Stimulated activated CD4-positive, alpha-beta T cell treated with anti-CD3 and anti-CD28 coated beads, Interleukin-4, amount 100 ng/mL, for 48 hours (primary cell): ENCODE measurements at places on chromosomes 13 and 19.

DNA sequence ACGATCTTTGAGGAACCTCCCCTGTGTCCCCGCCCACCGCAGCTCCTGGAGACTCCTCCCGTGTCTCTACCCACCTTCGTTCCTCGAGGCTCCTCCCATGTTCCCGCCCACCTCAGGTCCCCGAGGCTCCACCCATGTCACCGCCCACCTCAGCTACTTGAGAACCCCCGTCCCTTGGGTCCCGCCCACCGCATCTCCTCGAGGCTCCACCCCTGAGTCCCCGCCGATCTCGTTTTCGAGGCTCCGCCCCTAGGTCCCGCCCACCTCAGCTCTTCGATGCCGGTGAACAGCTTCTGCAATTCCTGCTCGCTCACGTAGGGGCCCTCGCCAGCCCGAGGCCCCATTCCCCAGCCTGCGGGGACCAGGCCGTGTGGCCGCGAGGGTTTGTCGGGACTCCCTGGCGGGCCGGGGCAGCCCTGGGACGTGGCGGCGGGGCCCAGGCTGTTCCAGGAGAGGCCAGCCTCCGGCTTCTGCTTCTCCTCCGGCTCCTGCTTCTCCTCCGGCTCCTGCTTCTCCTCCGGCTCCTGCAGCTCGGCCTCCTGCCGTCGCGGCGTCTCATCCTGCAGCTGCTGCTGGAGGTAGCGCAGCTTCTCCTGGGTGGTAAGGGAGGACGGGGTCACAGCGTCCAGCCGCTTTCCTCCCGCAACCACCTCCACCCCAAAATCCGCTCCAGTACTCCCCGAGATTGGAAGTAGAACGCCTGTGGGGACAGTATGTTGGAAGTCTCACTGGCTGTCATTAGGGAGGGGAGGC, 16.7 kb downstream of the TSKS start:
- peak; percentile 47 for DNase-seq

GRCh38 chr19:491146-491741, 5.0 kb upstream of the MADCAM1 start:
- DNase-seq, result no peak

- DNase-seq, result no peak
Observed at GRCh38 chr13:60220072-60220471, 56.3 kb upstream of the DIAPH3 start.

DNA sequence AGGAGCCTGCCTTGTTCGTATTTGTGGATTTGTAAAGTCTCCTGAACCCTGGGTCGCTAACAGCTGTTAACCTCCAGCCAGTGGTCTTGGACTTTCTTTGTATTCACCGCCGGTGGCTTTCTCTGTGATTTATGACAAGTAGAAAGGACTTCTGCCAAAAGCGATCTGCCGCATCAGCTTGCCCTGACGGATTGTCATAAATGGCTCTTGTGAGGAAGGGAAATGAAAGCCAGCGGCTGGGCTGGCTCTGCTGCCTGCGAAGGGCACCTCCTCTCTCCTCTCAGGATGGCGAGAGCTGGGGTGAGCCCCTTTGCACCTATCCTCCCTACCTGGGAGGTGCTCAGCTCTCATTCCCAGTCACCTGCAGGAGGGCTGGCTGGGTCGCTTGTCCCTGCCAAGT, 25.6 kb downstream of the DHRS12 start:
- no peak for DNase-seq

- no peak for DNase-seq
Observed at GRCh38 chr13:99916366-99917103, 55.0 kb downstream of the ZIC5 start.

GRCh38 chr13:33394294-33394932, 108.9 kb upstream of the STARD13 start:
- no peak for DNase-seq

- peak; percentile 24 for DNase-seq
Observed at GRCh38 chr19:52343548-52343947, 7.5 kb downstream of the ZNF610 start.

GRCh38 chr13:111414341-111414740, 93.9 kb downstream of the TEX29 start:
- no peak for DNase-seq

GRCh38 chr13:33034882-33035520, 18.8 kb downstream of the KL start:
- no peak for DNase-seq

DNA sequence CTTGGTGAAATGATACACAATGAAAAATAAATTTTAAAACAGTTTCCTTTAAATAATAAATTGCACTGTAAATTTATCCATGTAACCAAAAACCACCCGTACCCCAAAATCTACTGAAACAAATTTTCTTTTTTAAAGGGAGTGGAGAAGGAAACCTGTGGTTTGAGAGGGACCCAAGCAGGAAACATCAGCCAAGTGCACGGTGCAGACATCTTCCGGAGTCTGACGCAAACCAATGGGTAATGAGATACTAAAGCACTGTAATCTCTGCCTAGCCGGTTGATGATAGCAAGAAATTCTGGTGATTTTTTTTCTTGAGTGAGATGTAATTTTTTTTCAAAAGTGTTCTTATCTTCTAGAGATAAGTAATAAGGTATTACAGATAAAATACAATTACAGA, 115.4 kb downstream of the ABCC4 start:
- no peak for DNase-seq

- no peak for DNase-seq
Observed at GRCh38 chr19:47507924-47508553, 6.8 kb downstream of the NAPA start.

GRCh38 chr13:112968380-112968909, 569 bp upstream of the MCF2L start:
- DNase-seq, result peak; percentile 13

GRCh38 chr19:32269831-32270230, 75.6 kb upstream of the ZNF507 start:
- no peak for DNase-seq

DNA sequence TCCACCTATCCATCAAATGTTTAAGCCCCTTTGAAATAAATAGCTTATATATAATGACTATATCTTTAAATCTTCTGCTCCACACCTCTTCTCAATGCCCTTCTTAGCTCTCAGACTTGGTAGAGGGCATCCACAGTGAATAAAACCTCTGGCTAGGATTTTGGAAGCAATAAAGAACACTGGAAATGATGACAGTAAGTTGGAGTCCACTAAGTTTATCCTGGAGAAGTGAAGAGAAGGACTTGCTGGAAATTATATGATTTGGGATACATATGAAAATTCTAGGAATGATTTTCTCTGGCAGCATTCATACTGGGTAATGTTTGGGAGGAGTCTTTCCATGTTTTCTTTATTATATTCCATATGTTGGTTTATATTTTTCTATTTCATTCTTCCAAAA, 133.5 kb upstream of the KL start:
- no peak for DNase-seq

- no peak for DNase-seq
Observed at GRCh38 chr19:27833031-27833430, 1379.9 kb downstream of the UQCRFS1 start.
